ENCODE measurements at places on chromosomes 7 and 10. TPM values are rescaled to one million over a fixed set of nuclear protein-coding genes. Genes with fewer than 3 reads are reported as not detected.
A peak's percentile ranks its signal among the peaks of the same experiment; 100 is the strongest.

DNA sequence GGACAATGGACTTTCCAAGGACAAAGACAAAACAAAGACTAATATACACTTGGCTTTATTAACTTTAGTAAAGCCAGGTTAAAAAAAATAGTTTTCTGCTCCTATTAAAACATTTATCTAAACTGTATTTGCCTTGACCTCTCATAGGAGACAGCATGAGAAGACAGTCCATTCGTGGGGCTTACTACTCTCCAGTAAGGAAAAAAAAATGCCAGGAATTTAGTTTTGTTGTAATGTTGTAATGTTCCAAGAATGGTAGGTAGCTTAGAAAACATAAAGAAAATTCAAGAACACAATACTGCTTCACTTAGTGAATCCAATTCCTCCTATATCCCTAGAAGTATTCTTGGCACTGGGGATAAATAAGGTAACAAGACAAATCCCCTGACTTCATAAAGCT lies 81.7 kb downstream of the KMT2C start:
- no peak for ATAC-seq

The TRPV5 gene
- 0.13 TPM for total RNA-seq

The NRP1 gene
- 0.90 TPM for total RNA-seq

The SGCE gene
- 0.54 TPM for total RNA-seq

DNA sequence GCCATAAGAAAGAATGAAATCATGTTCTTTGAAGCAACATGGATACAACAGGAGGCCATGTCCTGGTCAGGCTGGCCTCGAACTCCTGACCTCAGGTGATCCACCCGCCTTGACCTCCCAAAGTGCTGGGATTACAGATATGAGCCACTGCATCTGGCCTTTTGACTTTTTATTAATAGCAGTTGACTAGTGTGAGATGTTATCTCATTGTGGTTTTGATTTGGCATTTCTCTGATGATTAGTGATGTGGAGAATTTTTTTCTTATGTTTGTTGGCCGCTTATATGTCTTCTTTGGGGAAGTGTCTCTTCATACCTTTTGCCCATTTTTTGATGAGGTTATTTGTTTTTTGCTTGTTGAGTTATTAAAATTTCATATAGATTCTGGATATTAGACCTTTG lies 400.9 kb downstream of the SUGCT start:
- ATAC-seq = no peak

The CALN1 gene
- total RNA-seq = not detected

GRCh38 chr7:19296617-19297016 lies 151.4 kb upstream of the FERD3L start:
- no peak for ATAC-seq

The LRRD1 gene
- 0.19 TPM for total RNA-seq

- ATAC-seq = peak; percentile 45
These were observed 528 bp upstream of the TNRC18 start for GRCh38 chr7:5423976-5424748.

The CLRN3 gene
- total RNA-seq = not detected

DNA sequence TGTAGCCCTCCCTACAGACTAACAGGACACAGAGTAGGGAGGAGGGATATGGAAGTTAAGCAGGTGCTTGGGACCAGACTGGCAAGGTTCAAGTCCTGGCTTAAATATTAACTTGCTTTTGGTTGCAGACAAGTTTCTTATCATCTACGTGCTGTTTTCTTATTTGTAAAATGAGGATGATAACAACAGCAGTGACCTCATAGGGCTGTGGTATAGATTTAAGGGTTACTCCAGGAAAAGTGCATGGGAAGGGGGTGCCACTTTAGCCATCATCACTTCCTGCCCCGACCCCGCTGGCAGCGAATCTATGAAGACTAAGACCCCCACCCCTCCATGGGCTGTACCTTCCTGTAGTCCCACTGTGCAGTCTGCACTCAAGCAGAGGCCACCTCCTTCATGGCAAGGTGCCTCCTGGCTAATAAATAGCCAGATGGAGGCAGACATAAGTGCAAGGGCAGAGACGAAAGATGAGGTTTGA lies 250.2 kb downstream of the COBL start:
- no peak for ATAC-seq

GRCh38 chr10:21130108-21130507 lies 233.0 kb upstream of the NEBL start:
- ATAC-seq = no peak

The MRC1 gene
- 0.08 TPM for total RNA-seq

DNA sequence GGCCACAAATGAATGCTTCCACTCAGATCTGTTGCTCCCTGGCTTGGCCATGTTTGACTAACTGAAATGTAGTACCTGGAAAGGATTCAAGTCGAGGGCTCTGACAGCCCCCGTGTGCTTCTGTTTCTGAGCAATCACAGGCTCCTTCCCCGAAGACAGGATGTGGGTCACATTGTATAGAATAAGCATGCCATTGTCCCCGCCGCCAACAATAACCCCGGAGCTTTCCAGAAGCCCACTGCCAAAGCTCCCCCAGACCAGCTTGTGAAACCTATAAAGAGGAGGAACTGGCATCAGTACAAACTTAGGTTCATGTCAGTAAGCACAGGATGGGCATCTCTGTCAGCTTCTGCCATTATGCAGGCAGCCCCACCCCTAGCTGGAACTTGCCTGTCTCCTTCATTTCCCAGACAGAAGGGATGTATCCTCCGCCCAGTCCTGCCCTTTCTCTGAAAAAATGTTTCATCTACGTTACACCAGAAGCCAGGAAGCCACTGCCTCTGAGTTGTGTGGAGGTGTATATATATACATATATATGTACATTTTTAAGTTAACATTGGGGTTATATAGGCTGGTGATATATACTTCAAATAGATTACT lies 10.3 kb downstream of the SEC31B start:
- ATAC-seq = peak; percentile 53

The VAX1 gene
- not detected for total RNA-seq

DNA sequence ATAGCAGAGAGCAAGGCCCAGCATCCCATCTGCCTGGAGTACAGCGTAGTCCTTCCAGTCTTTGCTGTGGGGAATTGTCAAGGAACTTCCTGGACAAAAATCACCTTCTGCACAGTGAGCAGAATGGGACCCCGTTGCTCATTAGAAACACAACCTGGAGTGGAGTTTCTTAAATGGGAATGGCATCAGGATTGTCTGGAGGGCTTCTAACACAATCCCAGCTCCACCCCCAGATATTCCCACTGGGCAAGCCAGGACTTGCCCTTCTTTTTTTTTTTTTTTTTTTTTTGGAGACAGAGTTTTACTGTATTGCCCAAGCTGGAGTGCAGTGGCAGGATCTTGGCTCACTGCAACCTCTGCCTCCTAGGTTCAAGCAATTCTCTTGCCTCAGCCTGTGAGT lies 356.4 kb downstream of the GALNT17 start:
- ATAC-seq = no peak

- ATAC-seq = no peak
These were observed 34.8 kb downstream of the KDM7A start for GRCh38 chr7:140142031-140142430.

The ASB10 gene
- total RNA-seq = not detected

The COBL gene
- total RNA-seq = not detected

DNA sequence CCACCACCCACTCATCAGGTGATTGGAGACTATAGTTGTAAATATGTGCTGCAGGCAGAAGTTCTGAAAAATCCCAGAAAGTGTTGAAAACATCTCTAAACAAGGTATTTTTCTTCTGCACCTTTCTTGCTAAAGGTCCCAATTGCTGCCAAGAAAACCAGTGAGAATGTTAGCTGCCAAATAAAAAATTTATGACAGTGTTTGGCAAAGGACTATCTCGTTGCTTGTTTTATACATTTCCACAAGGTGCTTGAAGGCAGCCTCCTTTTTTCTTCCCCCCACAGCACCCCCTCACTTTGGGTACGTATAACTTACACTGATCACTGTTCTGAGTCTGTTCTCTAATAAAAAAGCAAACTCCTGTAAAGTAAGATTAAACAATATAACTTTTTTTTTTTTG lies 158.6 kb upstream of the TCF7L2 start:
- no peak for ATAC-seq

The TNS3 gene
- 0.37 TPM for total RNA-seq

The SPDYE8 gene
- not detected for total RNA-seq

GRCh38 chr7:106006906-106007305 lies 43.8 kb downstream of the CDHR3 start:
- no peak for ATAC-seq

DNA sequence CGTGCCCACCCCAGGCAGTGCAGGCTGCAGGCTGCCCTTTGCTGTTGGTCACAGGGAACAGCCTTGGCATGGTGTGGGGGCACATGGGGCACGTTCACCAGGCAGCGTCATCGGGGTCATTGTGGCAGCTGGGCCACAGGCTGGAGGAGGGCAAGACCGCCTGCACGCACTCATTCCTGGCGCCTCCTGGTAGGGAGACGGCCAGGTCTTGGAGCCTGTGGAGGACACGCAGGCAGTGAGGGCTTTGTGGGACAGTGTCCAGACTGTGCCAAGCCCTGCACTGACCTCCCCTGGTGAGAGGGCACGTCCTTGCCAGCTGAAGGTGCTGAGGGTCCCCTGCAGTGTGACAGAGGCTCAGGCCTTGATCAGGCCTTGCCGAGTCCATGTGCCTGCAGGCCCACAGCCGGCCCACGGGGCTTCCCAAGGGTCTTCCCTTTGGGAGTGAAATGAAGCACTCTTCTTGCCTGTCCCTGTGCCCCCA lies 76.4 kb downstream of the NKX6-2 start:
- no peak for ATAC-seq

DNA sequence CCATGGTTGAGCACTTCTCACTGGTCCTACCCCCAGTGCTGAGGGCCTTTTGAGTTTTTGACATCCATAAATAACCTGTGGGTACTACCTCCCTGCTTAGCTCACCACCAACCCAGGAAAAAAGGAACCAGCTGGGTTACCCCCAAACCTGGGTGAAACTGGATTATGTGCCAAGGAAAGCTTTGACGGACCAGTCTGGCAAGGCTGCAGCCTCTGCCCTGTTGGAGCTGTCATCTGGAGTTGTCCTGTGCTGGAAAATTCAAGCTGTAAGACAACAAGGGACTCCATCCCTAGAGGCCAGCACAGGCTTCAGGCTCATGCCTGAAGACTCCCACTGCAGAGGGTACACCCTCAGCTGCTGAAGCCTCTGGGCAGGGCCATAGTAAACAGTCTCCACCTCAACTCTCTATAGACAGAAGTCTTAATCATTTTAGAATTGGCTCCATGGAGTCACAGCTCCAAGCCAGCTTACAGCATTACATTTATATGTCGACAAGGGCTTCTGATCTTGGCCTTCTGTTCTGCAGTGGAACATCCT lies 115.5 kb upstream of the AFAP1L2 start:
- ATAC-seq = peak; percentile 21

The LRRC18 gene
- not detected for total RNA-seq

GRCh38 chr7:47525066-47525623 lies 56.8 kb downstream of the TNS3 start:
- no peak for ATAC-seq

DNA sequence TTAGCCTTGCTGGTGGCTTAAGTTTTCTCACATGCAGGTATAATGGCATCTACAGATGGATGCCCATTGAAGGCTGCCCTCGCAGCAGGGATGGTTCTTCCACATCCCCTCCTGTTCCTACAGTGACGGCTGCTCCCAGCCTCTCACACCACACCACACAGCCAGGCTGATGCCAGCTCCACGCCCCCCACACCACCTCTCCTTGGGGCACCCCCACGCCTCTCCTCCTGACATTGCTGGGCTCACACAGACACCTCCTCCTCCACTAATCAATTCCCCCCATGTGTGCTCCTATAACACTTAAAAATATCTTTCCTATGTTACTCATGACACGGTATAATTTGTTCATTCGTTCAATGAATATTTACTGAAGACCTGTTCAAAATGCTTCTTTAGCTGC lies 244.0 kb downstream of the WDR37 start:
- ATAC-seq = no peak

GRCh38 chr7:130476297-130477150 lies 15.4 kb upstream of the MEST start:
- ATAC-seq = peak; percentile 88

The PHKG1 gene
- total RNA-seq = 6.0 TPM

GRCh38 chr7:24899905-24900304 lies 80.1 kb downstream of the OSBPL3 start:
- ATAC-seq = no peak

- no peak for ATAC-seq
These were observed 46.8 kb downstream of the DPYSL4 start for GRCh38 chr10:132233501-132234085.

- peak; percentile 6 for ATAC-seq
These were observed at the start of gene NPTX2 for GRCh38 chr7:98617051-98617959. Gene NPTX2, plus strand, starts transcription at chr7:98617285. Its CDS starts 177 bp downstream, at chr7:98617462.
